ENCODE measurements at places on chromosomes 12 and 14.

DNA sequence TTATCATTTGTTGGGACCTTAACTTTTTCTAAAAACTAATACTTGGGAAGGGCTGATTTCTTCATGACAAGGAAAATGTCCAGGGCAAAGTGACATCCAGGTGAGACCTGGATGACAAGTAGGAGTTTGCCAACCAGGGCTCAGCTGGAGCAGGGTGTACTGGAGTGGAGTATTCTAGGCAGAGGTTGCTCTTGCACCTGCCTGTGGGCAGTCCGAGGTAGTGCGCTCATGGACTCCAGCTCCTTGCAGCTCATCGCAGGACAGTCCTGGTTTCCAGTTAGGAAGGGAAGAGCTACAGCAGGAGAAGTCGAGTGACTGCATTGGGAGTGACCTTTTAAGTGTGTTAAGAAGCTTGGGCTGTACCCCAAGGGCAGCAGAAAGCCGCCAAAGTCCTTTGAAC, 175.9 kb downstream of the PELI2 start:
- DNase-seq, result no peak

DNA sequence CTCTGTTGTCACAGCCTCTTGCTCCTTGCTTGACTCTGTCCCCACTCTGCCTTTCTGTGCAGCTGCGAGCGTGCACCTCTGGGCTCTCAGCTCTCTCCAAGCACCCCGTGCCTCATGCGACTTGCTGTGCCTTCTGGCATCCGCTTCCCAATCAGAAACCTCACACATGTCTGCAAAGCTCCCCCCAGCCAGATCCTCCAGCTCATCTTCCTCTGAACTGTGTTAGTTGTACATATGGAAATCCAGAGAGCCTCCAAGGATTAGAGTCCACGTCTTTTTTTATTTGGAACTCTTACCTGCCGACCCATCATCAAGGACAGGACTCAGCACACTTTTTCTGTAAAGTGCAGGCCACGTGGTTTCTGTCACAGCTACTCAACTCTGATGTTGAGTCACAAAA, 70.5 kb downstream of the ANO2 start:
- DNase-seq, result no peak

GRCh38 chr14:54343272-54344121, 53.3 kb upstream of the CDKN3 start:
- DNase-seq, result peak; percentile 89

DNA sequence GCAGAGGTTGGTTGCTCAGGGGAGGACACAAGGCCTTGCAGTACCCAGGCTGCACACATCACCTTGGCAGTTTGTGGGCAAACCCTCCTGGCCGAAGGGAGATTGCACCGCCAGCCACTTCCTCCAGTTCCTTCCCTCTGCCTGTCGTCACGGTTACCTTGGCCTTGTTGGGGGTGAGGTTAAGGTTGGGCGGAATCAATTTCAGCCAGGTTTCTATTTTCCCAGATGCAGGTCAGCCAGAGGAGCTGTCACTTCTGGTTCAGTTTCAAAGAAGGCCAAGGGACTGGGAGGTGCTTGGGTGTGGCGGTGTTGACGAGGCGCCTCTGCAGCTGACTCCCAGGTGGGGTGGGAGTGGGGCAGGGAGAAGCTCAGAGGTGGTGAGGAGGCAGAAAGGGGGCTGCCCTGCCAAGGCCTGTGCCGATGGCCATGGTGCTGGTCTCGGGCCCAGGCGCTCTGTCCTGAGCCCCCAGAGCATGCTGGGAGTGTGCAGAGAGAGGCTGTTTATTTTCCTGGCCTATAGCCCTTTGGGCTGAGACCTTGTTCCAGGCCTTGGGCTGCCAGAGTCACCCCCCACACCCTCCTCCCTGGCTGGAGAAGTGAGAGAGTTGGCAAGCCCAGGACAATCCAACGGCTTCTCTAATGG, 31.4 kb downstream of the JDP2 start:
- no peak for DNase-seq

GRCh38 chr12:124938587-124938986, 24.1 kb upstream of the UBC start:
- no peak for DNase-seq

DNA sequence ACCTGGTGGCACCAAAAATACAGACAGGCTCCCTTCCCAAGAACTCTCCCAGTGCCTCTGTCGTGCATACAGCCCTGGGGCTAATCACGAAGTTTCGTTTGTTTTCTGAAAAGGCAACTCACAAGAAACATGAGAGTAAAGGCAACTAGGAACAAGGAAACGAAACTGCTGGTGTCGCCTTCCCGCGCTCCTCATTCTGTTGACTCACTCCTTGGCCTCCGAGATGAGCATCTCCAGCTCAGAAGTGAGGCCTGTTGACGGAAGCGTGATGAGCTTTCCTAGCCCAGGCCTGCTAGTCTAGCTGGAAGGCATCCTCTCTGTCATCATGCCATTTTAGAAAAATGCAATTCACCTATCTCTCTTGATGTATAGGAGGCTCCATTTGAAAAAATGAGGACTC, 50.5 kb downstream of the TTC9 start:
- DNase-seq, result no peak

Data from NCI-H2081 (cell line).